Activated naive CD4-positive, alpha-beta T cell (primary cell): ENCODE measurements at places on chromosomes 3 and 15.

GRCh38 chr3:184663356-184663755 is 48.5 kb downstream of the MAGEF1 start:
- DNase-seq = no peak

GRCh38 chr15:95635666-95636065 is 694.8 kb upstream of the NR2F2 start:
- no peak for DNase-seq

DNA sequence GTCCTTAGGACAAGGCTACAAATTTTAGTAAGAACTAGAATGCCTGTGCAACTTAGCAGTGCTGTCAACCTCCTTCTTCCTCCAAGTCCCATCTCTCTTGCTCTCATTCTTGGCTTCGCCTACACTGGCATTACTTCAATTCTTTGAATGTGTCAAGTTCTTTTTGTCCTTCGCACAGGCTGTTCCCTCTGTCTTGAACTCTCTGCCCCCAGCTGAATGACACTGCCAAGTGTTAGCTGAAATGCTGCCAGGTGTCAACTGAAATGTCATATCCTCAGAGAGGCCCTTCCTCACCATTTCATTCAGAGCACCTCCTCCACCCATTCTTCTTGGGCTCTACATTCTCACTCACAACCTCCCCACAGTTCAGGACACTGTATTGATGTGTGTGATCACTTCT is 48.8 kb upstream of the PSMD6 start:
- DNase-seq = no peak

- DNase-seq = no peak
These were observed 10.6 kb downstream of the ARHGEF26 start for GRCh38 chr3:154131830-154132229.

GRCh38 chr3:184336547-184337398 is 627 bp upstream of the FAM131A start:
- no peak for DNase-seq

DNA sequence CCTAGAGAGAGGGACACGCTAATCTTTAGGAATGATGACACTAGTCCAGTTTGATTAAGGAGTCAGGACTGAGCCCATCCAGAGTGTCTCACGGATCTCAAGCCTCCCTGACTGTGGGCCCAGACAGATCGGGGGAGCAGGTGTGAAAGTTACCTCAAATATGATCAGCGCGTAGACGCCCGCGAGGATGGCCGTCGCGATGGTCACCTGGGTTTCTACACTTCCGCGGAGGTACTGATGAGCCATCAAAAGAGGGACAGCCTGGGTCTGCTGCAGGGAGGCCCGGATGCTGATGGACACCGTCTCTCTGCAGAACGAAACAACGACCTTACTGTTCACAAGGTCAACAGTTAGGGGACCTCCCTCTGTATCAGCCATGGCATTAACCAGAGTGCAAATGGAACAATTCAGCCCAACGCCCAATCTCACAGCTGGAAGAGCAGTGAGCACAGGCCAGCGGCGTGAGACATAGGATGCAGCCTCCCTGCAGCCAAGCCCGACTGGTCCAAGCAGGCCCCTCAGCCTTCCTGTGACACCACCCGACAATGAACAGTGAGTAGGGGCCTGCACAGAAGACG is 84.4 kb downstream of the OCA2 start:
- DNase-seq = no peak

- DNase-seq = no peak
These were observed 42.9 kb downstream of the TNFAIP8L3 start for GRCh38 chr15:51051776-51052175.

DNA sequence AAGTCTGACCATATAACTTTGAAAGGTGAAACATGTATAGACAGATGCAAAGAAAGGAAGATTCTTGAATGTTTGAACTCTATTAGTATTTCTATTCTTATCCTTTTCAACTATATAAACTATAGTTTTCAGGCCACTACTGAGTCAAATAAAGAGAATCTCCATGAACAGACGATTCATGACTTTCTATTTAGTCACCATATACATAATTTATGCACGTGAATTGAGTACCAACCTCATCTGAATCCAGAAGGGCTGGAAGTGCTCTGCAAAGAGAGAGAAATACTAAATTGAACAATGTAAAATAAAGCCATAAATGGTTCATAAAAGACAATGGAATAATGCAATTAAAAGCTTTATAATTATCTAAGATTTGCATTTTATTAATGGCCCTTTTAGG is 9.5 kb upstream of the VPS39 start:
- DNase-seq = no peak

GRCh38 chr3:10356461-10356981 is 35.6 kb upstream of the SEC13 start:
- no peak for DNase-seq

DNA sequence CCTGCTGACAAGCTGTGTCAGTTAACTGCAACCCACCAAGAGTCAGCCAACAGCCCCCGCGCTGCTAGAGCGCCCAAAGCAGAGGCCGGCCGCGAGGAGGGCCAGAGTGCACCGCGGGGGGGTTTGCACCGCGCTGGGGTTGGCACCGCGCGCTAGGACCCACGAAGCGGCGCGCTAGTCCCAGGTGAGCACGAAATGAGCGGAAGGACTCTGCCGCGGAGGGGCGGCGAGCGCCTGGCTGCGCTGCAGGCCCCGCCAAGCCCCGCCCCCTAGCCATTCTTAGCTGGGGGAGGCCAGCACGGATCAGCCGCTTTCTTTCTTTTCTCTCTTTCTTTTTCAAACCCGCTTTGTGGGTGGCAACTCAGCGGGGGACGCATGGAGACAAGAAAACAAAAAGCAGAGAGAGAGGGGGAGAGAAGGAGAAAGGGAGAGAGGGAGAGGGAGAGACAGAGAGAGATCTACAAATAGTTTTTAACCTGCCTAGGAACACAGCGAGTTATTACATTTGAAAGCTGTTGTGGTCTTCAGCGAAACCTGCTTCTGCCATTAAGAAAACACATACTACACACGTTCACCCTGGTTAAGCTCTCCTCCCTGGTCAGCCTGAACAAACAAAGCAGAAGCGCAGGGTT is 6.9 kb upstream of the FOXB1 start:
- no peak for DNase-seq

GRCh38 chr3:190676481-190676880 is 162.6 kb downstream of the IL1RAP start:
- no peak for DNase-seq

DNA sequence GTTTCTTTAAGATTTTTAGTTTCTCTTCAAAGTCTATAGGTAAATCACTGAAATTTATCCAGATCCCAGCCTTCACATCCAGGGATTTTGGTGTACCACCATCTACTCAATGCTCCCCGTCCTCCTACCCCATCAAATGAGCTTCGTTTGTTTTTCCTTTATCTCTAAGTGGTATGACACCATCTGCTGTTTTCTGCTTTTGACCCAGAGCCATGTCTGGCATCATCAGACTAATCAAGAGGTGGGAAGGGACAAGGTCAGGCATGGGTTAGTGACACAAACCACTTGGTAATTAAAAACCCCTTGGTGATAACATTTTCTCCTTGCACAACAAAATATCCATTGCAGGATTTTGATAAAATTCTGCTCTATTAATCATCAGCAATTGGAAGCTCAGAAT is 92.7 kb upstream of the GOLGA8J start:
- no peak for DNase-seq

DNA sequence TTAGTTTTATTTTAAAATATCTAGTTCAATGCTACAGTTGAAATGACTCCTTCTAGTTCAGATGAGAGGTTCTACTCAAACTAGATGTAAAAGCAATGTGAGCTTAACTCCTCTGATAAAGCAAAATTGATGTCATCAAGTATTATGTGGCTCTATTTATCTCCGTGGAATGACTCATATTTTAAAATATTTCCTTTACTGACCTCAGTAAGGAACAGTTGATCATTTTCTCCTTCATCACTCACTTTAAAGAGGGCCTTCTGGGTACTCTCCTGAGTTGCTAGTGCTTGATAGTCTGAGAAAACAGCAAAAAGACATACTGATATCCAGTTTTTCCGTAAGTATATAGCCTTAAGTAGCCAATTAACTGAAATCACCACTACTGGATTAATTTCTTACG is 1099.3 kb downstream of the ROBO2 start:
- no peak for DNase-seq

GRCh38 chr3:114093596-114093995 is 37.1 kb downstream of the QTRT2 start:
- no peak for DNase-seq

DNA sequence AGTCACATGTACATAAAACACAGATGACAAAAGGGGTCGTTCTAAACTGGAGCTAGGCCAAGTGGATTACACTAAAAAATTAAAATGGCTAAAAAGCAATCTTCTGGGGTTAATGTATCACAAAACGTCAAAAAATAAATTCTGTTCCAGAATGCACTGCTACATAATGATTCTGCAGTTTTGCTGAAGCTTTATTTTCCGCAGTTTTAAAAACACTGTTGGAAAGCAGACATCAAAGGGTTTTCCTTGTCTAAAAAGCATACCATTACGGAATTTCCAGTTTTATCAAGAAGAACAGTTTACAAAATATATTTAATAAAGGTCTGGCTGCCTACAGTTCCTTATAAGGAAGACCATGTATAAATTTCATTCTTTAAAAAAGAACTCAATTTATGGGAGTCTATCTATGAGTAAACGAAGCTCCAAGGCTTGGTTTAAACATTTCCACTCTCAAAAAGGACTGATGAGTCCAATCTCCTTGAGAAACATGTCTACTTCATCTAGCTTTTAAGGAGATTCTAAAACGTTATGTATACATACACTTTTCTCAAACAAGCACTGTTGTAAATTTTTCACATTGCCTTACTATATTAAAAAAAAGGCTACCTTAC is 1.3 kb downstream of the DMXL2 start:
- no peak for DNase-seq

DNA sequence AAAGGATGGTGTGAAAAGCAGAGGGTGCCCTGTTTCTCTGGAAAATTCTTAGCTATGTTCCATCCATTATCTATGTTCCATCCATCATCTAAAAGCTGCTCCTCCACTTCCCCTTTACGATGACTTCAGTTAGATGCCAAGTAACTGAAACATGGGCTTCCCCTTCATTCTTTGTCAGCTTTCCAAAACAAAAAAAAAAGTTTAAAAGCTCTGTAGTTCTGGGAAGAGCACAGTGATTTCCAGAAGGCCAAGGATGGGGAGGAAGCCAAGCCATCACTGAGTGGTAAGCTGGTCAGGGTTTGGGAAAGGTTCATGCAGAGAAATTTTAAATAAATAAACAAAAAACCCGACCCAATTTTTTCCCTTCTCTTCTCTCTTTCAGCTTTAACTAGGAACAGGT is 111.5 kb downstream of the CFAP44 start:
- no peak for DNase-seq

DNA sequence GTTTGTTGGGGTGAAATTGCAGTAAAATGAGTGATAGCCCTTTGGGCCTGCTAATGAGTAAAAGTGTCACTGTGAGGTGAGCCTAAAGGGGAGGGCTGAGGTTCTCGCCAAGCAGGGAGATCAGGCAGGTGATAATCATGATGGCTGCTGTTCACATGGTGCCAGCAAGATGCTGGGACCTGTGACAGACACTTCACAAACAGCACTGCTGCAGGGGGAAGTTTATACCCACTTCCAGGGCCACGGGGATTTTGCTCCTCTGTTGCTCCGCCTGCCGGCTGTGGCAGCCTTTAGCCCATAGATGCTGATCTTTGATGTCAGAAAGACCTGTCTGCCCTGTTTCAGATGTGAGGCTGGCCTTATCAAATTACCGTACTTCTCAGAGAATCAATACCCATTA is 96.7 kb downstream of the SV2B start:
- DNase-seq = no peak

DNA sequence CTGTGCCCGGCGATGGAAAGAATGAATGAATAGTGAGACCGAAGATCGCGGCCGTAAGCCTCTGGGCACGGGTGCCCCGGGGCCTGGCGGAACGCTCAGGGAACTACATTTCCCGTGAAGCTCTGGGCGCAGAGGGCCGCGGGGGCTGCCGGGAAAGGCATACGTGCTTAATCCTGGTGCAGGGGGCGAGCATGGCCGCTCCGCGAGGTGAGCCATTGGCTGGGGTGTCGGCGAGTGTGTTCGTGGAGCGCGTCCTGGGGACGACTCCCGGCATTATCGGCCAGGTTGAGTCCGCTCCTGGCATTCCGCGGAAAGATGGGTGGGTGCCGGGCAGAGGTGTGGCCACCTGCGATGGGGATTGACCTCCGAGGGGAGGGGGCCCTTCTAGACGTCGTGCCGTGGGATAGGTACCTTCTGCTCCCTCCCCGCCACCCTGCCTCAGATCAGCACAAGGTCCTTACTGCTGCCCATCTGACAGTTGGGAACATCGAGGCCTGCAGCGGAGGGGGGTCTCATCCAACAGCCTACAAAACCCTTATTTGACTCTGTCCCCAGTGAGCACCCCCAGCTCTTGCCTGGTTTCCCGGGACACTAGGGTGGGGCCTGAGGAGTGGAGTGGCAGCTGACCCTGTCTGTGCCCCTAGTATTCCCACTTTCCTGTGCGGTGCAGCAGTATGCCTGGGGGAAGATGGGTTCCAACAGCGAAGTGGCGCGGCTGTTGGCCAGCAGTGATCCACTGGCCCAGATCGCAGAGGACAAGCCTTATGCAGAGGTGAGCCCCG is at the start of gene MPI:
TSS of gene MPI (plus strand) at position 160 of the 782 bp plus-strand sequence. CDS start at position 192, 32 bp downstream.
- peak; percentile 49 for DNase-seq

DNA sequence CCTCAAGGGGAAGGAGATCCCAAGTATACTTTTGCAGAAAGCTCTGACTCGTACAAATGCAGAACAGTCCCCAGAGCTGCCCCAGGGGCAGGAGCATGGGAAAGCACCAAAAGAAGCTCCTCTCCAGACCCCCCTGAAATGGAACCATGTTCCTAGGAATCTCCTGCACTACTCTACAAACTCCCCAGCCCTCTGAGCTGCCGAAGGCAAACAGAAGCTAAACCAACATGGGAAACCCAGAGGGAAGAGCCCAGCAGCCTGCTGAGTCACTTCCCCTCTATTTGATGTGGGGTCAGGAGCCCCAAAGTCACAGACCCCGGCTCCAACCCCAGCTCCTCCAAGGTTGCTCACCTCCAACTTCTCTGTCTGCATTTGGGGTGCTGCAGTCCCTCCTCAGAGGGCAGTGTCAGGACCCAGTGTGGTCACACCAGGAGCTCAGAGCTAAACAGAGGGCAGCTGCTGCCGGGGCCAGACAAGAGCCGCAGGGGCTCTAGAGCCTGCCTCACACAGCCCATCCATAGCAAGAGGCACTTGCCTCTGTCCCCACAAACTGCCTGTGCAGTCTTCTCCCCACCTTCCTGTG is 3.8 kb upstream of the PLXNA1 start:
- DNase-seq = no peak

DNA sequence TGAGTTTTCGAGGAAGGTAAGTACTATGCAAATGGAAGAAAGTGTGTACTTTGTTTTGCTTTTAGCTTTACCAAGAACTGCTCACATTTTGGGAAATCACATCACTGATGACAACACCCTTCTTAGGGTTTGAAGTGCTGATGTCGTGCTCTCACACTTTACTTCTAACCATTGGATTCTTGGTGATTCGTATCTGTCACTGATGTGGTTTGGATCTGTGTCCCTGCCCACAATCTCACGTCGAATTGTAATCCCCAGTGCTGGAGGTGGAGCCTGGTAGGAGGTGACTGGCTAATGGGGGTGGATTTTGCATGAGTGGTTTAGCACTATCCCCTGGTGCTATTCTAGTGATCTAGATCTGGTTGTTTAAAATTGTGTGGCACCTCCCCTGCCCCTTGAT is 75.4 kb upstream of the RGMA start:
- DNase-seq = no peak

- no peak for DNase-seq
These were observed 173.4 kb upstream of the FAM3D start for GRCh38 chr3:58839964-58840363.
